ENCODE measurements at places on chromosomes 12 and 14. TPM values are rescaled to one million over a fixed set of nuclear protein-coding genes. Genes with fewer than 3 reads are reported as not detected.
A peak's percentile ranks its signal among the peaks of the same experiment; 100 is the strongest.

GLT8D2 gene
- not detected for total RNA-seq

BDKRB1 gene
- not detected for total RNA-seq

PPP1R36 gene
- not detected for total RNA-seq

PTGER2 gene
- total RNA-seq, result 0.32 TPM

POLE2 gene
- 2.6 TPM for total RNA-seq

PPP4R4 gene
- not detected for total RNA-seq

GRCh38 chr12:72084061-72084460, 145.4 kb downstream of the TPH2 start:
- no peaks in the 10 kb centered on the region for H3K27me3 ChIP-seq
- no peaks in the 10 kb centered on the region for H3K4me1 ChIP-seq
- H3K4me3 ChIP-seq, result no peak overlapping the region
- no peaks in the 10 kb centered on the region for H3K36me3 ChIP-seq

GRCh38 chr14:63632932-63633514, 8.6 kb downstream of the WDR89 start:
- H3K27ac ChIP-seq, result no peak overlapping the region
- DNase-seq, result peak; percentile 58
- no peaks in the 10 kb centered on the region for H3K4me1 ChIP-seq

- H3K36me3 ChIP-seq, result no peaks in the 10 kb centered on the region
- no peak for DNase-seq
- H3K27ac ChIP-seq, result no peak overlapping the region
- no peak overlapping the region for H3K4me3 ChIP-seq
- no peaks in the 10 kb centered on the region for H3K27me3 ChIP-seq
- no peaks in the 10 kb centered on the region for H3K4me1 ChIP-seq
Observed at GRCh38 chr12:44603701-44604100, 272.4 kb downstream of the NELL2 start.

DNA sequence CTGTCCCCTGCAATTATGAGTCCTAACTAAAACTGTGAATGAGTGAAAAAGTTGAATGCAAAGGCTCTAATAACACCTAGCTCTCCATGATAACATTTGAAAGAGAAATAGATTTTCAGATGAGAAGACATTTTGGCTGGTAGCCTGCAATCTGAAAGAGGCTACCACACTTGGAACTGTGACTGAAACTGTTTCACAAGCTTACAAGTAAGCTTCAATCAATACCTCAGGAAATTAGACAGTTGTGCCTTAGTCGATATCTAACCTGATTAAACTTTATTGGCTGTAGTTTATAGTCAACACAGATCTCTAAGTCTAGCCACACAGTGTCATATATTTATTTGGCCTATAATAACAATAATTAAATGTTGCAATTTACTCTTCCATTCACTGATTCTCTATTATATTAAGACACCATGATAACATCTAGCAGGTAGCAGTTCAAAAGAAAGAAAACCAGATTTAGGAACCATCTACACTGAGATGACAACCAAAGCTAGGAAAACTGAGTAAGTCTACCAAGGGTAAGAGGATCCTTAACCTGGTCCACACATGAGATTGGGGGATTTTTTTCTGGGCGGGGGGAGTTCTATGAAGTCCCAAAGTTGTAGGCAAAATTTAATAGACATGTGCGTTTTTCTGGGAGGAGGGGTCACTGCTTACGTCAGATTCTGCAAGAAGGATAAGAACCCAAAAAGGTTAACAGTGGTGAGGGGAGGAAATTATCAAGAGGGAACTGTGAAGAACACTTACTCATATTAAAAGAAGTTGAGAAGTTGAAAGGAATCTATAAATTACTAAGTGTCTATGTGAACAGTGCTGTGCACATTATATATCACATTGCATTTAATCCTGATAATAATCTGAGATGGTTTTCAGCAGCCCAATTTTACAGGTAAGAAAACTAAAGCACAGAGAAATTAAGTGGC, 65.8 kb downstream of the NUMB start:
- H3K36me3 ChIP-seq, result no peaks in the 10 kb centered on the region
- DNase-seq, result no peak
- H3K4me1 ChIP-seq, result peaks cover 18% of the 10 kb centered on the region
- no peak overlapping the region for H3K4me3 ChIP-seq

- no peak overlapping the region for H3K4me3 ChIP-seq
- peak; percentile 3 for DNase-seq
- H3K27me3 ChIP-seq, result no peaks in the 10 kb centered on the region
- no peaks in the 10 kb centered on the region for H3K4me1 ChIP-seq
Observed at GRCh38 chr14:55807053-55807880, 227.3 kb downstream of the KTN1 start.

GRCh38 chr12:106841510-106842302, 67.2 kb downstream of the RIC8B start:
- H3K36me3 ChIP-seq, result no peaks in the 10 kb centered on the region
- no peak overlapping the region for H3K4me3 ChIP-seq
- H3K4me1 ChIP-seq, result no peaks in the 10 kb centered on the region
- H3K27me3 ChIP-seq, result no peaks in the 10 kb centered on the region
- DNase-seq, result peak; percentile 52

DNA sequence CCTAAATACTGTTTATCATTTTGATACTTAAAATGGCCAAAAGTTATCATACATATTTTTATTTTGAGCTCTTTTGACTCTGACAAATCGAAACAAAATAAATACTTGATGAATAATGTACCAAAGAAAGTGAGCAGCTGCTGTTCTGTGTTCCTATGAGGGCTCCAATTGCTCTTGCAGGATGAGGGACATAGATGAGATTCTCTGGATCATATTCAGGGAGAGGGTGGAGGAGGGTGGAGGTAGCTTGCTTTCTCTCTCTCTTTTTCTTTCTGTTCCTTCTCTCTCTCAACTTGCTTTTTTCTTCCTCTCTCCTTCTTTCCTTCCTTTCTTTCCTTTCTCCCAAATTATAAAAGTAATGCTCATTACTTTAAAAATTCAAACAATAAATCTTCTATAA, 8.9 kb upstream of the MYH7 start:
- no peaks in the 10 kb centered on the region for H3K27me3 ChIP-seq
- no peaks in the 10 kb centered on the region for H3K36me3 ChIP-seq
- DNase-seq, result no peak
- H3K27ac ChIP-seq, result no peak overlapping the region
- H3K4me1 ChIP-seq, result no peaks in the 10 kb centered on the region

GRCh38 chr12:130828895-130829294, 10.2 kb downstream of the STX2 start:
- no peak overlapping the region for H3K4me3 ChIP-seq
- no peaks in the 10 kb centered on the region for H3K36me3 ChIP-seq
- H3K27ac ChIP-seq, result no peak overlapping the region
- H3K4me1 ChIP-seq, result peaks cover 5% of the 10 kb centered on the region

- DNase-seq, result no peak
- no peak overlapping the region for H3K27ac ChIP-seq
- no peak overlapping the region for H3K4me3 ChIP-seq
- no peaks in the 10 kb centered on the region for H3K27me3 ChIP-seq
Observed at GRCh38 chr12:88519802-88520435, 60.4 kb downstream of the KITLG start.

GRCh38 chr12:105201299-105201698, 34.7 kb downstream of the APPL2 start:
- no peak overlapping the region for H3K27ac ChIP-seq
- no peaks in the 10 kb centered on the region for H3K36me3 ChIP-seq

- no peak overlapping the region for H3K27ac ChIP-seq
- H3K4me3 ChIP-seq, result no peak overlapping the region
- H3K36me3 ChIP-seq, result no peaks in the 10 kb centered on the region
- H3K27me3 ChIP-seq, result no peaks in the 10 kb centered on the region
- no peak for DNase-seq
Observed at GRCh38 chr12:2390133-2390532, 337.3 kb downstream of the CACNA1C start.

- no peak overlapping the region for H3K27ac ChIP-seq
- H3K4me1 ChIP-seq, result no peaks in the 10 kb centered on the region
- H3K27me3 ChIP-seq, result no peaks in the 10 kb centered on the region
Observed at GRCh38 chr12:22919883-22920282, 294.9 kb downstream of the ETNK1 start.

DNA sequence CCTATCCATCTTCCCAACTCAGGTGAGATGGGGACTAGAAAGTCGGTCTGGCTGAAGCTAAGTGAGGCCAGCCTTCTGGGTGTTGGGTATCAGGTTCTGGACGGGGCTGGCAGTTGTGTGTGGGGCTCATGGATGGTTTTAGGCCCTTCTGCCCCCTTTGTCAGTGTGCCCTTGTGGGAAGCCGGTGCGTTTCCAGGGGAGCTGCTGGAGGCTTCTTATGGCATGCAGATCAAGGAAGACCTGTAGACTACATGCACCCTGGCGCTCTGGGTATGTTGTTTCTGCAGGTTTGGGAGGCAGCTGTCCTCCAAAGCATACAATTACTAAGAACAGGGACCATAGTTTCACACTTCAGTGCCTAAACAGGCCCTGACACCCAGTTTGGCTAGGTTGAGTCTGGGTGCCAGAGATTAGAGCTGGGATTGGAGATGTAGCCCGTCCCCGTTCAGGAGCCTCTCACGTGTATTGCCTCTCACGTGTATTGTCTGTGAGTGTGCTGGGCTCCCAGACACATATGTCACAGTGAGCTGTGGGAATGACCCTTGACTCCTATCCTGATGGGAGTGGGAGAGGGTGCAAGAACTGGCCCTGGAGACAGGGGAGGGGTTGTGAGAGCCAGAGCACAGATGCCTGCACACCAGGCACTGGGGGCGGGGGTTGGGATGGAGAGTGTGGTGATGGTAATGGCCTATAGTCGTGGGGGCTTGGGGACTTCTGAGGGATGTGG, 84.4 kb downstream of the SLC25A47 start:
- DNase-seq, result no peak
- no peaks in the 10 kb centered on the region for H3K27me3 ChIP-seq
- no peaks in the 10 kb centered on the region for H3K36me3 ChIP-seq
- peaks cover 12% of the 10 kb centered on the region for H3K4me1 ChIP-seq
- no peak overlapping the region for H3K27ac ChIP-seq
- H3K4me3 ChIP-seq, result no peak overlapping the region

- no peaks in the 10 kb centered on the region for H3K4me1 ChIP-seq
- DNase-seq, result no peak
- no peak overlapping the region for H3K4me3 ChIP-seq
- no peaks in the 10 kb centered on the region for H3K27me3 ChIP-seq
- H3K27ac ChIP-seq, result no peak overlapping the region
Observed at GRCh38 chr12:124404162-124404784, 109.4 kb downstream of the RFLNA start.

GRCh38 chr12:12376646-12377448, 20.0 kb downstream of the BORCS5 start:
- H3K4me1 ChIP-seq, result peaks cover 10% of the 10 kb centered on the region
- H3K27ac ChIP-seq, result no peak overlapping the region
- H3K4me3 ChIP-seq, result no peak overlapping the region
- H3K36me3 ChIP-seq, result peaks cover 14% of the 10 kb centered on the region
- DNase-seq, result peak; percentile 78

DNA sequence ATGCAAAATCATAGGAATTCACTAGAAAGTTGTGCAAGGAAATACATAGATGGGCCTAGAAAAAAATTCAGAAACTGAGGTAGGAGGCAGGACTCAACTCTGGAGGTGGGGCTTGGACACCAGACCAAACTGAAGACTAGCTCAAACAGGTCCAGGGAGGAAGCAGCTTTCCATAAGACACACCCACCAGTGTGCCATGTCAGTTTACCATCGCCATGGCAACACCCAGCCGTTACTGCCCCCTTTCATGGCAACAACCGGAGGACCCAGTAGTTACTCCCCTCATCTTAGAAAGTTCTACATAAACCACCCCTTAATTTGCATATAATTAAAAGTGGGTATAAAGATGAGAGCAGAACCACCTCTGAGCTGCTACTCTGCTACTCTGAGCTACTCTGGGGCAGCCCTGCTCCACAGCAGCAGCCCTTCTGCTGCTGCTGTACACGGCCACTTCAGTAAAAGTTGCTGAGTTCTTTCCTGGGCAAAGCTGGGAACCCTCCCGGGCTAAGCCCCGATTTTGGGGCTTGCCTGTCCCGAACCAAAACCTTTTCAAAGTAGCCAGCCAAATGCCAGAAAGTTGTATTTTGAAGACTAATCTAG, 30.8 kb upstream of the NINJ2 start:
- no peaks in the 10 kb centered on the region for H3K27me3 ChIP-seq
- H3K4me3 ChIP-seq, result no peak overlapping the region
- no peak for DNase-seq
- no peak overlapping the region for H3K27ac ChIP-seq
- H3K36me3 ChIP-seq, result no peaks in the 10 kb centered on the region

DNA sequence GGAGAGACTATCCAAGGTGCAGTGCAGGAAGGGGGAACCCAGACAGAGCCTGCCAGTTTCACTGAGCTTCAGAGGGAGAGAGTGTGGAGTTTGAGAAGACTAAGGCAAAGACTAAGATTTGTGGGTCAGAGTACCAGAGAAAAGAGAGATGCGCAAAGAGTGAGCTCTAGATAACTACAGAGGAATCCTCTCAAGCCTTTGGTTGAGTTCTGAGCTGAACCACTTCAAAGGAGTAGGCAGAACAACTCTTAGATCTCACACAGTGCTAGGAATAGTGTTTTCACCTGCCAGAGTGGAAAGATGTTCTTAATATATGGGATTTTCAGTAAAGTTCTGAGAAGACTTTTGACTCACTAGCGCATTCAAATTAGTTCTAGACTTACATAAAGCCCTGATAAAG, 10.7 kb upstream of the M6PR start:
- H3K4me3 ChIP-seq, result no peak overlapping the region
- H3K36me3 ChIP-seq, result no peaks in the 10 kb centered on the region
- H3K27me3 ChIP-seq, result no peaks in the 10 kb centered on the region
- DNase-seq, result no peak

DNA sequence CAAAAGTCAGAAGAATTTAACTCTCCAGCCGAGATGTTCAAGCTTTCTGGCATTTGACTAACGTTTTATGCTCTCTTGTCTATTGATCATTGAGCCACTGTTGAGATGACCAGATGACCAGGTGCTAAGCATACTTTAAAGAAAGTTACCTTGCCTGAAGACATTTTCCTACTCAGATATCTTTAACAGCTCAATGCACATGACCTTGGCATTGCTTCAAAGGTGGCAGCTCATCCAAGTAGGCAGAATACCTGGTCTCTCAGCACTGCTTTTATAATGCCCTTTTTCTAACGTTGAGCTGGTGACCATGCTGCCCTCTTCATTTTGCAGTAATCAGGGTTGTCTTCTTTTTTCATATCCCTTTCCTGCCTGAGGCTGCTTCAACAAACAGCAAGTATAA, 358.1 kb downstream of the RAD51B start:
- H3K4me3 ChIP-seq, result no peak overlapping the region
- no peaks in the 10 kb centered on the region for H3K36me3 ChIP-seq
- H3K4me1 ChIP-seq, result peaks cover 7% of the 10 kb centered on the region
- no peak overlapping the region for H3K27ac ChIP-seq
- H3K27me3 ChIP-seq, result no peaks in the 10 kb centered on the region

- no peak for DNase-seq
- H3K4me1 ChIP-seq, result no peaks in the 10 kb centered on the region
- no peak overlapping the region for H3K4me3 ChIP-seq
Observed at GRCh38 chr14:76501156-76501720, 125.3 kb downstream of the ESRRB start.

- H3K27ac ChIP-seq, result no peak overlapping the region
- no peak for DNase-seq
- peaks cover 4% of the 10 kb centered on the region for H3K27me3 ChIP-seq
Observed at GRCh38 chr12:3002646-3003045, 43.4 kb downstream of the TEAD4 start.

DNA sequence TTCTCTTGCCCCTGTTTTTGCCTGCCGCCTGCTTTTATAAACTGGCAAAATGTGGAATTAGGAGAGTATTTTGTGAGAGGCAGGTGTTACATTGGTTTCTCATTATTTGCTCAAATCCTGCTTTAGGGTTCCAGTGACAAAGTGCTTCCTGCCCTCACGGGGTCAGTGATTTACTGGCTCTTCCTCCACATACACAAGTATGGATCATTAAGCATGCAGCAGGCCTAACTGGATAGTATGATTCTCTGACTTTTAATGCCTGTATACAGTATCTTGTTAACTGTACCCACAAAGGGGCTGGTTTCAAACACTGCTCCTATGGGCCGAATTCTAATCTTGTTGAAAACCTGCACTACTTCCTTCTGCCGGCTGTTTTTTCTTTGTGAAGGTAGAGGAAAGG, 63.2 kb downstream of the PTCSC3 start:
- no peak for DNase-seq
- no peaks in the 10 kb centered on the region for H3K36me3 ChIP-seq
- no peak overlapping the region for H3K27ac ChIP-seq
